Tongue (tissue), 3 donors: ENCODE measurements at places on chromosomes 7 and 10. TPM values are rescaled to one million over a fixed set of nuclear protein-coding genes. Genes with fewer than 3 reads are reported as not detected.

DNA sequence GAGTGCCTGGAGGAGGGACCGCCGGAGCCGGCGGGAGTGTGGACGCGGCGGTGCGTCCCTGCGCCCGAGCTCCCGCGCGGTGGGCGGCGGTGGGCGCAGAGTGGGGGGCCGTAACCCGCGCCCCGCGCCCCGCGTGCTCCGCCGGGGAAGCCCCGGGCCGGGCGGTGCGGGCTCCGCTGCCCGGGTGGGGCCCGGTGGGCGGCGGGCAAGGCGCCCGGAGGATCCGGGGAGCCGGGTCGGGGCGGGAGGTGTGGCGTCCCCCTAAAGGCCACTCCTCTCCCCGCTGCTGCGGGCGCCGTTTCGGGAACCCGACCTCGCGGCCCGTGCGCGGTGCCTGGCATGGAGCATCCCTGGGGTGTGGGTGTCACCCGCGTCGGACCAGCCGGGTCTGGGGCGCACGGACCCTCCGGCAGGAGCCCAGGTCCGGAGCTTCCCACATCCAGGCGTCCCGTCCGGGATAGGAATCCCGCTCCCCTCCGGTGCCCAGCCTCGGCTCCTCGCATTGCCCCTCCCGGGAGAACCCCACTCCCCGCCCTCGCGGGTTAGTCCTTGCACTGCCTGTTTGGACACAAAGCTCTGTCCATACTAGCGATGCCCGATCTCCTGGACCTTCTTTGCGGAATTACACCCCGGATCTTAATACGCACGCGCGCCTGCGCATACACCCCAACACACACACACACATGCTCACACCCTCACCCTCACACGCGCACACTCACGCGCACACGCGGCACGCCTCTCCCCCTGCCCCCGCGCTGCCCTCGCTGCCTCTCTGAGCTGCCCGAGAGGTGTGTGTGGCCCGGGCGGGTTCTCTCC, 723 bp downstream of the MTURN start:
- DNase-seq, result peak; percentile 73

- no peak for DNase-seq
These were observed 36.3 kb downstream of the ASB13 start for GRCh38 chr10:5630112-5630436.

GRCh38 chr7:3981281-3981680, 680.2 kb downstream of the SDK1 start:
- no peak for DNase-seq

GRCh38 chr10:79038841-79039201, 29.9 kb upstream of the ZMIZ1 start:
- peak; percentile 83 for DNase-seq

GRCh38 chr7:41837916-41838315, 135.0 kb upstream of the INHBA start:
- no peak for DNase-seq

- DNase-seq, result peak; percentile 54
These were observed 61.7 kb upstream of the RAB11FIP2 start for GRCh38 chr10:118108194-118109026.

DNA sequence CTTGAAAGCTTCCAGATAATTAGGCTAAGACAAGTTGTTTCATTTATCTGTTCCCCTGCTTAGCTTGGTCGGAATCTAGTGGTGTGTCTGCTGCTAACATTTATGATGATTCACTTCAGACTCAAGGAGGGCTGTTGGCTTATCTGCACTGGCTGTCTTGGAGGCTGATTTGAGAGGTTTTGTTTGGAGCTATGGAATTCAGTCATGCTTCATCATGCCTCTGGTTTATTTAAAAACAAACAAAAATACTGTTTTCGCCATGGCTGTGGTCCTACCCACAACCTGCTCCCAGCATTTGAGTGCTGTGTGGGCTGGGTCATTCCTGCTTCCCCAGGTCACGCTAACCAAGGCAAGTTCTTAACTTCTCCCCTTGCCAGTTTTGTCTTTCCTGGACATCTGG, 11.7 kb upstream of the ARPC1B start:
- DNase-seq, result no peak

GRCh38 chr7:120842121-120842621, 15.8 kb downstream of the TSPAN12 start:
- DNase-seq, result no peak

- no peak for DNase-seq
These were observed 27.5 kb downstream of the LRGUK start for GRCh38 chr7:134154581-134155130.

DNA sequence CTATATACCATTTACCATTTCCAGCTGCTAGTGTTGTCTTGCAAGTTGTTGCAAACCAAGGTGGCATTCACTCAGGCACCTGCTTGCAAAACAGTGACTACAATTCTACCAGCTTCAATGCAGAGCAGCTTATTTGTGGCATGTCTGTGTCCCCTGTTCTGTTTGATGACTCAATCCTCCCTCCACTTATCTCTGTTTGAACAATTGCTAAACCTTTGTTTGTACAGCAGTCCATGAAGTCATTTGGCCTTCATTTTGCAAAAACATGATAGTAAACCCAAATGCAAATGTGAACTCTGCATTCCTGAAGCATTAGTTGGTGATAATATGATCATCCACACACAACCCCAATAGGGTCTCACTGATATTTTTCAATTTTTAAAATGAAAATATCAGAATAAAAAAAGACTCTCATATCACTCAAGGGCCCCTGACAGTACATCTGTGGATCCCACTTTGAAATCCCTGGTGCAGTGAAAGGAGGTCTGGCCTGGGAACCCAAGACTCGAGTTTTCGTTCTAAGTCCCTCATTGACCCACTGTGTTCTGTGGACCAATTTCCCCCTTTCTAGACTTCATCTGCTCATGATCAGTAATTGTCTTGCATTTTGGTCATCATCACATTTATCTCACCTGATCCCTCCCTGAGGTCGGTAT, 425.4 kb downstream of the RPS24 start:
- no peak for DNase-seq

GRCh38 chr7:25282194-25282593, 53.9 kb upstream of the NPVF start:
- DNase-seq, result no peak

GRCh38 chr7:101518336-101518735, 110.8 kb downstream of the MYL10 start:
- peak; percentile 80 for DNase-seq

DNA sequence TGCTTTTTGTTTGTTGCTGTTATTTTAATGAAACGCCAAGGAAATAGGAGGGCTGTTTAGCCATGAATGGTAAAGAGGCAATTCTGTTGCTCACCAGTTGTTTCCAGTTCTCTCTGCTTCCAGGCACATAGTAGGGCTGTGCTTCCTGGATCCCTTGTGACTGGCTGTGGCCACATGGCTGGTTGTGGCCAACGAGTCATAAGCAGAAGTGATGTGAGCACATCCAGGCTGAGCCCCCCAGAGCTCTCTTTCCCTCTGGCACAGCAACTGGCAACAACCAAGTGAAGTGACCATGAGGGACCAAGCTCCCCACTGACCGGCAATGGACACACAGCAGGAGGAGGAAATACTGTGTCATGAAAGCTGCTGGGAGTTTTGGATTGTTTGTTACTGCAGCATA, 10.3 kb downstream of the GRID1 start:
- no peak for DNase-seq

- no peak for DNase-seq
These were observed 271.3 kb downstream of the TYW1 start for GRCh38 chr7:67267914-67268313.

GRCh38 chr7:82241356-82241755, 202.2 kb downstream of the CACNA2D1 start:
- no peak for DNase-seq

DNA sequence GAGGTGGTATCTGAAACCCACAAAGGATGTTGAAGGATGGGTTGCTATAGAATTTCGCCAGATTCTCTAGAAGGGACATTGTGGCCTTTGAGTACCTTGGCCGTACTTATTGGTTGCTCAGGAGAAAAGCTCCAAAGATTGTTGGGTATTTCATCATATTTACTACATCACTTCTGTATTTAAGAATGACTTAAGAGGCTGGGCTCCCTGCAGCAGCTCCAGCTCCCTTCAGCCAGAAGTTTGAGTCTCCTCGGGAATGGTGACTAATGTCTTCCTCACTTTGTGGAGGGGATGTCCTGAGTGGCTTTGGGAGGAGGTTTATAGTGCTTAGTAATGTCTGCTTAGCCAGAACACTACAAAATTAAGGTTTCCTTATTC, 18.1 kb downstream of the MINDY4 start:
- no peak for DNase-seq

GRCh38 chr7:66355756-66356155, 150.6 kb downstream of the TPST1 start:
- DNase-seq, result no peak

DNA sequence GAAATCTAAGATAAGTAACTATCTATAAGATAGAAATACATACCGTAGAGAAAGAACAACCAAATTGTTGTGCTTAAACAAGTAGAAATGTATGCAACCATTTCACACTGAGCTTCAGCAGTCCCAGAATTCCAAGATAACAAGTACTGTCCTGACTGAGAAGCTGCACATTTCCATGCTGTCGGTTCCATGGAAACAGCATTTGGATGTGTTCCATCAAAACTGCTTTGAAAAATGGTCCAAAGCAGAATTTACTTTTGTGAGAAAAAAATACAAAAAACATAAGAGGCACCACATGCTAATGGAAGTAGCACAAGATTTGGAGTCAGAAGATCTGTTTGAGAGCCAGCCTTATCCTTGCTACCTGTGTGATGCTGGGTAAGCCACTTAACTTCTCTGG, 92.6 kb downstream of the MTERF1 start:
- peak; percentile 44 for DNase-seq

GRCh38 chr7:104152468-104152867, 55.3 kb downstream of the ORC5 start:
- DNase-seq, result no peak

- no peak for DNase-seq
These were observed 281.7 kb downstream of the FRMD4A start for GRCh38 chr10:14048930-14049613.

DNA sequence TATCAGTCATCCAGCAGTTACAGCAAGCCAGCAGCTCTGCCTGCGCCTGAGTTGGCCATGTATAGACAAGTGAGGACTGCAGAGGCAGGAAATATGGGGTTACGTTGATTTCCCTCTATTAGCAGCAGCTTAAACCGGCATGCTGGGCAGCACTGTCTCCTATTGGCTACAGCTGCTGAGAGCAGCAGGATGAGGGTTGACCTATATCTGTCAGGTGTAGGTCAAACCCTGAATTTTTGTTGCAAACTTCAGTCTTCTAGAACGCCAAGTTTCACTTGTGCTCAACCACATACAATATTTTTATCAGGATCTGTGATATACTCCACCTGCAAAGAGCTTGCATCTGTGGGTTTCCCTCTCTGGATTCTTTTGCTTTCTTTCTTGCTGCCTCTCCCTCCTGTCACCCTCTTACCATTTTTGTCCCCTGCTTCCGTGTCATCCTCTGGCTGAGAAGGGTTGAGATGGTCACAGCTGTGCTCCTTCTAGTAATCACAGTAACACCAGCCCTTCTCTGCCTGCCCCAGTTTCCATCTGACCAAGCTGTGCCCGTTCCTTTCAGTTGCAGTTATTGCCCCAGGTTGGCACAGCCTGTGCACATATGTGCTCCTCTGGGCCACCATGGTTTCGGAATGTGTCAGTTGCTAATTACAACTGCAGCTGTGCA, 23.8 kb upstream of the GLCCI1 start:
- DNase-seq, result peak; percentile 19

DNA sequence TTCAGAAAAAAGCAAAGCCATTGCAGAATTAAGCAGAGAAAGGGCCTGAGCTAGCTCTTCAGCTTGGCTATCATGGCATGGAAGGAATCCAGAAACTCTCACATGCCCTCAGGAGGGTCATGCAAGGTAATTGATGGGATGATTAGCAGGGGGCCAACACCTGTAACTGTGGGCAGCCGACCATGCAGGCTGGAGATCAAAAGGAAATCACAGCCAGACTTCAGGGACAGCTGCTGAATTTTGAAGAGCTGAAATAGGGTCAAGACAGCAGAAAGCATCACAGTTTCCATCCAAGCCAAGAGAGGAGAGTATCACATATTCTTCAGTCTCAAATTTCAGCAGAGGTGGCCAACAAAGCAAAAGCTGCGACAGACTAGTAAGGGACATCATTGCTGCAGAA, 239.6 kb upstream of the STEAP1 start:
- DNase-seq, result peak; percentile 64

- no peak for DNase-seq
These were observed 227.3 kb downstream of the PTEN start for GRCh38 chr10:88090568-88091214.

DNA sequence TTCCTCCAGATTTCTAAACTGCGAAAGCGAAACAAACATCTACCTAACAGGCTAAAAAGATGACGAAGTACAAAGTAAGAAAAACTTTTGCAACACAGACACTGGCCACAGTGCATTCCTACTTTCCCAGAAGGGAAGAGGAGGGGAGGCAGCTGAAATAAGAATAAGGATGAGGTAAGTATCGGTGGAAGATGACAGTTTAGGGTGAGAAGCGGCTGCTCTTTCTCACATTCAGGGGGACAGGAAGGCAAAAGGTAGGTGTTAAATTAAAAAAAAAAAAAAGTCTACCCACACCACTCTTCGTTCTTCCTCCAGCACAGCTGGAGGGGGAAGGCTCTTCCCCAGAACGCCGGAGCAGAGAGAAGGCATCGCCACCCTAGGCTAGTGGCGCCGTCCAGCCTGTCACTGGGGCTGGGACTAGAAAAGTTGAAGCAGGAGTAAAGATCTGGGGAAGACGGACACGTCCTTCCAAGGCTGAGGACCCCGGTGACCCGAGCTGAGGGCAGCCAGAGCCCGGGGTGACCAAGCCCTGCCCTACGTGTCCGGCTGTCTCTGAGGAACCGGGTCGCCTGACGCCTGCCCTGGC, 846 bp downstream of the DNAJC1 start:
- DNase-seq, result peak; percentile 62

Gene GDF2
- not detected for total RNA-seq

Gene CYP26C1
- total RNA-seq, result not detected

Gene FEZF1
- total RNA-seq, result not detected

Gene GPER1
- 6.7 TPM for total RNA-seq

Gene NEURL1
- total RNA-seq, result 46.2 TPM

Gene HIP1
- total RNA-seq, result 19.6 TPM

Gene OR6V1
- total RNA-seq, result not detected

Gene SP4
- total RNA-seq, result 13.4 TPM

Gene TRIM50
- total RNA-seq, result 0.31 TPM
